Right cardiac atrium (tissue), 5 donors: ENCODE measurements at places on chromosomes 5 and 9.

DNA sequence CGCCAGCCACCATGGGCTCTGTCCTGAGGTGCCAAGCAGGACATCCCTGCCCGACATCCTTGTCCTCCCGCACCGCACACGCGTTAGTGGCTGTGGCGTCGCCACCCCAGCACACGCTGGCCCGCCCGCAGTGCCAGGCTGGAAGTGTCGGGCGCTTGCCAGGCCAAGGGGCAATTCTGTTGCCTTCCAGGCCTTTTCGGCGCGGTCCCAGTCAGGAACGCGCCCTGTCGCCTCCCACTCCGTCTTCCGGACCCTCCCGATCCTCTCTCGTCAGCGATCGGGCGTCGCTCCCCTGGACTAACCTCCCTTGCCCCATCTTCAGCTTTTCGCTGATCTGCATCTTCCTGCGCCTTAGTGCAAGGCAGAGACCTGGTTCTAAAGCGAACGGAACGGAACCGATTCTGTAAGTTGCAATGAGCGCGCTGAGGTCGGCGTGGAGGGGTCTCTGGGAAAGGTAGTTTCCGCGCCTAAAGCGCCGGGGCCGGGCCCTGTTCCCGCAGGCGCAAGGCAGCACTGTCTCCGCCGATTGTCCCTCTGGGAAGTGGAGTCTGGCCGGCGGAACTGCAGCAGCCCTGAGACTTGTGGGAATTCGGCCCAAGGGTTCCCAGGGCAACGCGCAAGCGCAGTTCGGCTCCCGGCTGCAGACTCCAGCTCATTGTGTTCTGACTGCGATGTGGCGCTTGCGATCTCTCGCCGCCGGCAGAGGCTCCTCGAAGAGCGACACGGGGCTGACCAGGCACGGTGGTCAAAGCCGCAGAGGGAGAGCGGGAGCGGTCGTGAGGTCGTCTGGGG, at the start of gene ZNF454:
TSS of gene ZNF454 (plus strand) at position 630 of the 792 bp plus-strand sequence. CDS start 1,594 bp downstream, outside the sequence.
- DNase-seq: peak; percentile 98

DNA sequence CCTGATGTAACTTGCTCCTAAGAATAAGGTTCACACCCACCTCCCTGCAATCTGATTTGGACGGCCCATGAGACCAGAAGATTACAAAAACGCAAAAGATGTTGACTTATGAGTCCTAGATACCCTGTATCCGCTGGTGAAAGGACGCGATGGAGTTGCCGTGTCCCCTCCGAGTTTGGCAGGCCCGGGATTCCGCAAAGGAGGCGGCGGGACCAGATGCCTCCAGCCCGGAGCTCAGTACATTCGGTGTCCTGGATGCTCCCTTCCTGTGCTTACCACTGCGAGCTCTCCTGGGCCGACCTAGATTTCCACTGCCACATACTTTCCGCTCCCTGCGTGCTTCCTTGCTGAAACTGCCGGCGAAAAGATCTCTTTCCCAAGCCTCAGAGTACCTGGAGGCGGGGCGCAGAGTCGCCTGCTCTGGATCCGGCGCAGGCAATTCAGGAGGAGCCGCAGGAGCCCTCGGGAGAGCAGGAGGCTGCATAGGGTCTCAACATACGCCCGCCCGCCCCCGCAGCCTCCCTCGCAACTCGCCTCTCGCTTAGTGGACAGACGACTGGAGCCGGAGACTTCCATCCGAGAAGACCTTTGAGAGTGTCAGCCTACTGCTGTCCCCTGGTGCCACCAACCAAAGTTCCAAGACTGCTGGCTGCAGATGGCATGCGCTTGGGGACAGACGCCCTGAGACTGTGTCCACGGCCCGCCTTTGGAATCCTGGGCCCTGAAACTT, 39.8 kb downstream of the ANXA2R start:
- DNase-seq: peak; percentile 53

- DNase-seq: no peak
Observed at GRCh38 chr5:167644619-167645018, 646.8 kb upstream of the WWC1 start.

DNA sequence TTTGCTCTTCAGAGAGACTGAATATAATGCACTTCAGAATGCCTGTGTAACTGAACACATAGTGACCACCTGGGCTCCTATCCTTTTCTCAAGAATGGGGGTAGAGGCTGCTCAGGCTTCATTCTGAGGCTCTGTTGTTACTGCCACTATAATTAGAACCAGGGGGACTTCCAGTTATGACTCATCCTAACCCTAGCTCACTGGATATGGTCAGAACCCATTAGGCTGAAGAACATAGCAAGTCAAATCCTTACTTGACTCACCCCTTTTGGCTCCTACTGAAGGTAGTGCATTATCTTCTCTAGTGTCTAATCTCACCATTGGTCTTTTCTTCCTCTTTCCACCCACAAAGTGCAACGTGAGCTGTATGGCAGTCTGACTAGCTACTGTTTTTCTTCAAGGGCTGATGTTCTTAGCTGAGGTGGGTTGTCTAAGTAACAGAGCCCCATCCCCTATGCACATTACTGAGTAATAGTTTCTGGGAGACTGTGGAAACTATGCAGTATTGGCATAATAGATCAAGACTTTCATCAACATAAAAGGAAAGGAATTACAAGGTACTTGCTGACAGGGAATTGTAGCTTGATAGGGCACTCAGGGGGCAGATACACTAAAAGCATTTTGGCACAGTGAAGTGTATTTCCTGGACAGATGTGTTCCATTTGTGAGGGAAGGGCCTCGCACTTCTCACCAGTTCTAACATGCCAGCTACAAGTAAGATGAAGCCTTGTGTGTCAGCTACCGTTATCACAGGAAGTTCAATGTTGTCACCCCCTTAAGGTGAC, 431.0 kb upstream of the MEF2C start:
- no peak for DNase-seq

DNA sequence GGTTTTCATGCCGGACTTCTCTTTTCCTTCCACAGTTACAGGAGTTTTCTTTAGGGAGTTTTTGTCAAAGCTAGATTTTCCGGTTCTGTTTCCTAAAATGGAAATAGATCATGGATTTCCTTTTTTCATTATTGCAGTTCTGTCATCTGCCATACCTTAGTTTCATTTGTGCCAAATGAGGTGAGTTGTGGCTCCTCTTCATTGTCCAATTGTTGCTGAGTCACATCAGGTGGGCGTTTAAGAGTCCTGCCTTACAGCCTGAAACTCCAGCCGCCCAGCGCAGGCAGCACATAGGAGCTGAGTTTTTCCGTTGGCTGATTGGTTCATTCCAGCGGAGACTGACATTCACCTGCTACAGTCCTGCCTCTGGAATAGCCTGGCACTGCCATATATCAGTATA, 14.1 kb downstream of the SLC25A25 start:
- no peak for DNase-seq

DNA sequence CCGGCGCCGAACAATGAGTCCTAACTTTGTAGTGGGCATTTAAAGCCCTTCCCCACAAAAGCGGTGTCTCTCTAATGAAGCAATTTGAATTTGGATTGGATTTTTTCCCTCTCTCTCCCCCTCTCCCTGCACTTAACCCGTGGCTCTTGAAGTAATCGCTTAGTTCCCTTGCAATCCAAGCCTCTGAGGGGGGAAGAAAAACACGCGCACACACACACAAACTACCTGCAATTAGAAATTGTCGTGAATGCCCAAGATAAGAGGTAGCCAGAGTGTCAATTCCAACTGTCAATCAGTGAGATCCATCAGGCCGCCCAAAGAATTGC, 1.2 kb downstream of the LHX6 start:
- no peak for DNase-seq

DNA sequence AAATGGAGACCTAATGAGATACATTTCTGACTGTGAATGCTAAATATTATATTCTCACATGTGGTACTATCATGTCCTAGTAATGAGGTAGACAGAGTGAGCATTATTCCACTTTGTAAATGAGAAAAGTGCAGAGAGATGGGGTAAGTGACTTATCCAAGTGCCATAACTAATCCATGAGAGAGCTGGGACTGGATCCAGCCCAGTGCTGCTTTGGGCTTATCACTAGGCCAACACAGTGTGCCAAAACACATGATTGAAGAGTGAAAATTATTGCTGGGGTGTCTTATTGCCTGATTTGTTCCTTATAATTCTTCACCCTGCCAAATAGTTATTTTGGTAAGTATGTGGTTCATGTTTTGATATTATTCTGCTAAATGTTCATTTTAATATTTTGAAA, 442.2 kb upstream of the GRAMD2B start:
- DNase-seq: peak; percentile 82

DNA sequence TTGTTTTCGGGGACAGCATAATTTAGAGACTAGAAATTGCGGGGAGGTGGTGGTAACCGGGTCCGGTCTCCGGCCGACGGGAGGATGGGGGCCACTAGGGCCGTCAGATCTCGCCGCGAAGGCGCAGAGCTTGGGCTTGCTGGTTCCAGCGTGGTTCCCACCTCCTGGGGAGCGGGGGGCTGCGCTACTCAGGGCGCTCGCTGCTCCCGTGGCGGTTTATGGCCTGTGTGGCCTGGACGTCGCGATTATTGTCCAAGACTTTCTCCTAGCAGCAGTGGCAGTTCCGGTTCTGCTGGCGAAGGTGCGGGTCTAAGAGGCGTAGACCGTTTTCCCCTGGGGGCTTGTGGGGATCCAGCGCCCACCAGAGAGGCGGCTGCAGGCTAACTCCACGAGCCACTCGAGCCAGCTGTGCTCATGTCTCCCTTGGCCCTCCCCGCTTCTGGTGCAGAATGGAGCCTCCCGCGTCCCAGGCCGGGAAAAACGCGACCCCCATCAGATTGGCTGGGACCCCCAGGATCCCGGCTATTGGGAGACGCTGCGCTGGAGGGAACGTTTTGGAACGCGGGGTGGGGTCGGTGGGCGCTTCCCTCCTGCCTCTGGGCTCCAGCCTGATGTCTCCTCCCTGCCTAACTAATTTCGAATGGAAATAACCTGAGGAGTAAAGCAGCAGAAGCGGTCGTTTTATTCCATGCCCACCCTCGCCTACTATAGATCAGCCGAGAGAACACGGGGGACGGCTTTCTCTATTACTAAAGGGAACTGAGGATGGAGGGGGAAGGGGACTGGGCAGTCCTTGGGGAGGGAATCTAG, 87.1 kb downstream of the ENTREP1 start:
- no peak for DNase-seq

- no peak for DNase-seq
Observed at GRCh38 chr5:111993242-111993641, 236.2 kb upstream of the NREP start.

GRCh38 chr5:74546796-74547195, 93.7 kb downstream of the ENC1 start:
- no peak for DNase-seq

GRCh38 chr5:148542812-148543211, 111.5 kb downstream of the HTR4 start:
- no peak for DNase-seq
